ENCODE measurements at places on chromosomes 3 and 15.

DNA sequence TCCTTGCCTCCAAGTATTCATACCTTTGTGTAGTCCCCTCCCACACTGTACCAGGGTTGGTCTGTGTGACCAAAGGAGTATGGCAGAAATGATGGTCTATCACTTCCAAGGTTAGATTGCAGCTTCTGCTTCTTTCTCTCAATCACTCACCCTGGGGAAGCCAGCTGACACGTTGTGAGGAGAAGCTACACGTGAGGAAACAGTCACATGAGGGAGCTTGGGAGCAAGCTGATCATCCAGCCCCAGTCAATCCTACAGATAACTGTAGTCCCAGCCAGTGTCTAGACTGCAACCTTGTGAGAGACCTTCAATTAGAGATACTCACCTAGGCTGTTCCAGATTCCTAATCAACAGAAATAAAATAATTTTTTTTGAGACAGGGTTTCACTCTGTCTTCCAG, 6.2 kb upstream of the ZNF774 start:
- no peak for DNase-seq

GRCh38 chr3:34687671-34688070, 889.2 kb downstream of the PDCD6IP start:
- DNase-seq, result no peak

GRCh38 chr15:74620636-74621545, 5.3 kb downstream of the CLK3 start:
- DNase-seq, result no peak

DNA sequence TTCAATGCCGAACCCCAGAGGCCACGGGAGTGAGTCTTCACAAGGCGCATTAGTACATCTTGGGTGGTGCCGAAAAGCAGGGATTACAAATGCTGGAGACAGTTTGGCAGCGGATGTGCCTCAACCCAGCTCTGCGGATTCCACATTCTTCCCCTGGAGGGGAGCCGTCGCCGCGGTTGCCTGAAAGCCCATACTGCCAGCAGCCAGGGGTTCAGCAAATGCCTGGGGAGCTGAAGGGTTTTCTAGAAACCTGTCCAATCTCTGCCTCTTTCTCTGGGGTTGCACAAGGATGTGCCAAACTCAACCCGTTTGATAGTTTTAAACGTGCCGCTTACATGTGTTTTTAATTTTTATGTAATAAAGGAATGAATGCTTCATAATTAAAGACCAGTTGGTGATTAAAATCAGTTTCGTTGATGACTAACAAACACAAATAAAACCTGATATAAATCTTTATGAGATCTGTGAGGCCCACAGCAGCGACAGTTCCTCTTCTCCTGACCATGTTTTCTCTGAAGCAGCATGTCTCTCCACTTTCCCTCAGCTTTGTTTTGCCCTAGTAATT, 74.6 kb upstream of the LEKR1 start:
- no peak for DNase-seq

DNA sequence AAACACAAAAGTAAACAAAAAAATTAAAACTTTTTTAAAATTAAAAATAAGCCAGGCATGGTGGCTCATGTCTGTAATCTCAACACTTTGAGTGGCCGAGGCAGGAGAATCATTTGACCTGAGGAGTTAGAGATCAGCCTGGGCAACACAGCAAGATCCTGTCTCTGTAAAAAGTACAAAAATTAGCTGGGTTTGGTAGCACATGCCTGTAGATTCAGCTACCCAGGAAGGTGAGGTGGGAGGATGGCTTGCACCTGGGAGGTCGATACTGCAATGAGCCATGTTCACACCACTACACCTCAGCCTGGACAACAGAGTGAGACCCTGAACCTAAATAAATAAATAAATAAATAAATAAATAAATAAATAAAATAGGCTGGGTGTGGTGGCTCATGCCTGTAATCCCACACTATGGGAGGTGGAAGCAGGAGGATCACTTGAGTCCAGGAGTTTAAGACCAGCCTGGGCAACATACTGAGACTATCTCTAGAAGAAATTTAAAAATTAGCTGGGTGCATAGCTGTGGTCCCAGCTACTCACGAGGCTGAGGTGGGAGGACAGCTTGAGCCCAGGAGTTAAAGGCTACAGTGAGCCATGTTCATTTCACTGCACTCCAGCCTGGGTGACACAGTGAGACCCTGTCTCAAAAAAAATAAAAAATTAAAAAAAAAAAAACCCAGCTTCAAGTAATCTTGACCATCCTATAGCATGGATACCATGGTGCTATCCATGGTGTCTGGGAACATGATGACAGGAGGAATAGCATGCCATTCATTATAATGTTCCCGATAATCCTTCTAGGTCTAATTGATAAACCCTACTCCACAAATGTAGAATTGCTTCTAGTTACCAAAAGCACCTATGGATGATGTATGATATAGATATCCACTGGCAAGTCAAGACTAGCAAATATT, 4.2 kb downstream of the MYO5A start:
- DNase-seq, result no peak

DNA sequence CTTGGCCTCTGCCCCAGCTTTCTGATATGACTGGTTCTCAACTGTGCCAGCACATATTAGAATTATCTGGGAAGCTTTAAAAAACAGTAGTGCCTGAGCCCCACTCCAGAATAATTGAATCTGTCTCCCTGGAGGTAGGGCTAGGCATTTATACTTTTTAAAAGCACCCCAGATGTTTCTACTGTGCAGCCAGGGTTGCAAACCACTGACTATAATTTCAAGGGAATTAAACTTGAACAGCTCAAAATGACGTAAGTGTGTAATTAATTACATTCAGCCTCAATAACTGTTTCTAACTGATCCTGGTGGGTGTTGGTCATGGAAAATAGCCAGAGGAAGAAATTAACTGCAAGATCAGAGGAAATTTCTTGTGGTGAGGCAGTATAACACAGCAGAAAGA, 4.4 kb upstream of the IRAK2 start:
- DNase-seq, result no peak

- DNase-seq, result no peak
Observed at GRCh38 chr15:56893364-56893678, 25.1 kb upstream of the TCF12 start.

DNA sequence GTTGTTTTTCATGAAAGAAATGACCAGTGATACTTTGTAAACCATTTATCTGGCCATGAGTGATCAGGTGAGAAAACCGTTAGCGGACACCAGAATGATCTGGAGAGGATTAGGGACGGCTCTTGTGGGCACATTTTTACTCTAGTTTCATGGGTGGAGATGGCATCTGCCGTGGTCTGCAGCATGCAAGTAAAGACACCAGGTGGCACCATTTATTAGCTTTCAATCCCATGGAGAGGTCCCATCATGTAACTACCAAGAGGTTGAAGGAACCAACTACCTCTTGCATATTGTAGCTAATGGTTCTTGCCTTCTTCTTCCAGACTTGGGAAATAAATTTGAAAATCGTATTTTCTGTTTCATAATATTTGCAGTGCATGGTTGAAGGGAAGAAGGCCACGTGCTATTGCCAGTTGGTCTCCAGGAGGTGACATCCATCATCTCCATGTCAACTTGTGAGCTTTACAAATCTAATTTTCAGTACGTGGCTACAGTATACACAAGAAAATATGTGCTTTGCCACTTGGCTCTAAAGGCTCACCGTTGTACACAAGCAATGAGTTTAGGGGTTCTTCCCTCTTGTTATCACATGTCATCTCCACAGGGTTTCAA, 1.5 kb upstream of the MAPKBP1 start:
- DNase-seq, result no peak

- no peak for DNase-seq
Observed at GRCh38 chr15:37695719-37696118, 238.7 kb upstream of the TMCO5A start.

GRCh38 chr15:73794443-73795133, 41.4 kb upstream of the INSYN1 start:
- DNase-seq, result no peak

DNA sequence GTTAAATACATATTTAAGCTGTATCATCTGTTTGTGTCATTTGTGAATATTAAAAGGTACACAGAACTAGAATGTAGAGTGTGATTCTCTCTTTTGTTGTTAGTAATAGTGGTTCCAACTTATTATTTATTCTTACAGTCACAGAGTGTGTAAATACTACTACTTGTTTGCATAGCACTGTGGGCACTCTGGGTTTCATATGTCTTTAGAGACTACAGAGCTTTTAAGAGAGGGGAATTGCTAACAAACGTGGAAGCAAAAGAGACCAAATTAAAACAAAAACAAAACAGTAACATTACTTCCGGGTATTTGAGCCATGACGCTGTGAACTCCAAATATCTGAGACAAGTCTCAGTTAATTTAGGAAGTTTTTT, 828.0 kb upstream of the DPPA4 start:
- no peak for DNase-seq

- DNase-seq, result no peak
Observed at GRCh38 chr15:77506311-77507142, 85.8 kb downstream of the HMG20A start.

DNA sequence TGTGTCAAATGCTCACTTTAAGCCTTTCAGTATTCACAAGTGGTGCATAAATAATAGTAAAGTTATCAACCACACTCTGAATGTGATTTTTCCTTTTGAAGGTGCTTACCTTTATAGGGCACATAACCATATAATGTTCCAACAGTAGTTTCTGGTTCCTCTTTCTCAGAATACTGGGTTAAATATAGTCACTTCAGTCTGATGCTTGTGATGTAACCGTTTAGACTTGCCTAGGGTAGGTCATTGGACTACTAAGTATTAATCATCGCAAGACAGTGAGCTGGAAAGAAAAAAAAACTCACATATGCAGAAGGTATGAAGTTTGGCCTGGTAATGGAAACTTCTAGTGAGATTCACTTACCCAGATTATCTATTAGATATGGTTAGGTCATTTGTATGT, 1.9 kb downstream of the KBTBD8 start:
- DNase-seq, result no peak

- DNase-seq, result no peak
Observed at GRCh38 chr3:158217992-158218391, 108.1 kb downstream of the RSRC1 start.

DNA sequence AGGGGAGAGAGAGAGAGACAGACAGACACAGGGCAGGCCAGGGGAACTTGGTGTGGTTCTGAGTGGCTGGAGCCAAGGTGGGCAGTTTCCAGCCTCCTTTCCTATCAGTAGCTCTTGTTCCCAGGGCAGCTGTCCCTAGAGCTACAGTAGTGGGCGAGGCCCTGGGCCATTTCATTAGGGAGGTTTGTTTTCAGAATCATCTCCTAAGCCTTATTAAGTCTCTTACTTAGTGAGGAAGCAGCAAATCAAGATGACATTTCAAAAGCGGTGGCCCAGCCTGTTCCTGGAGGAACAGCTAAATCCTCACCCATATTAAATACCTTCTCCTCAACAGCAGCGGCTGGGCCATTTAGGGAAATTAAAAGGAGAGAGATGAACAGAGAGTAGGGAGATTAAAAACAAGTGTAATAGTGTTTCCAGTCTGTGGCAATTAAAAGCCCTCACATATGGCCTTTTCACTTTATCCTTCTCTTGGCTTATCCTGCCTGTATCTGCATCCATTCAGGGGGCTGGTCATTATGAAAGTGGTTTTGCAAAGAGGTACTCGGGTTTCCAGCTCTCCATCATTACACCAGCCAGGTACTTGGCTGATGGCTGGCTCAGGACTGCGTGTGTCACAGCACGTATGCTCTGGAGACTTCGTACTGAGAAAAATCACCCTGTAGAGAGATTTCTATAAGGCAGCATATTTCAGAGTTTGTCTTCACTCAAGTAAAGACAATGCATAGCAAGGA, 91.9 kb upstream of the PRR23C start:
- DNase-seq, result no peak

- peak; percentile 54 for DNase-seq
Observed at GRCh38 chr15:75204340-75205063, 2.8 kb downstream of the C15orf39 start.

DNA sequence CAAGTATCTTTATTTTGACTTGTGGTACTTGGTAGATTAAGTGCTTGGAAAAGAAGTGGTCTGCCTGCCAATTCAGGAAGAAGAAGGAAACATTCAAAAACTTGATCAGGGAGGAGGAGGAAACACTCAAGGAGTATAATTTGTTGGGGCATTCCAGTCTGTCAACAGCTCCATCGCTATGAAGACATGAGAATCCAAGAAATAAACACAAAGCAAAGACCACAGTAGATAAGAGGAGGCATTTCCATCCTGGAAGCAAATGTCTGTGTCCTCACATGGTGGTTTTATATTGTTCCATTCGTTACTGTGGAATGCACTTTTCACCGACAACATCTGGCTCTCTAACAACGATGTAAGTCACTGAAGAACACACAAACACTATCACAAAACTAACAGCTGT, 176.1 kb upstream of the FRMD4B start:
- no peak for DNase-seq

DNA sequence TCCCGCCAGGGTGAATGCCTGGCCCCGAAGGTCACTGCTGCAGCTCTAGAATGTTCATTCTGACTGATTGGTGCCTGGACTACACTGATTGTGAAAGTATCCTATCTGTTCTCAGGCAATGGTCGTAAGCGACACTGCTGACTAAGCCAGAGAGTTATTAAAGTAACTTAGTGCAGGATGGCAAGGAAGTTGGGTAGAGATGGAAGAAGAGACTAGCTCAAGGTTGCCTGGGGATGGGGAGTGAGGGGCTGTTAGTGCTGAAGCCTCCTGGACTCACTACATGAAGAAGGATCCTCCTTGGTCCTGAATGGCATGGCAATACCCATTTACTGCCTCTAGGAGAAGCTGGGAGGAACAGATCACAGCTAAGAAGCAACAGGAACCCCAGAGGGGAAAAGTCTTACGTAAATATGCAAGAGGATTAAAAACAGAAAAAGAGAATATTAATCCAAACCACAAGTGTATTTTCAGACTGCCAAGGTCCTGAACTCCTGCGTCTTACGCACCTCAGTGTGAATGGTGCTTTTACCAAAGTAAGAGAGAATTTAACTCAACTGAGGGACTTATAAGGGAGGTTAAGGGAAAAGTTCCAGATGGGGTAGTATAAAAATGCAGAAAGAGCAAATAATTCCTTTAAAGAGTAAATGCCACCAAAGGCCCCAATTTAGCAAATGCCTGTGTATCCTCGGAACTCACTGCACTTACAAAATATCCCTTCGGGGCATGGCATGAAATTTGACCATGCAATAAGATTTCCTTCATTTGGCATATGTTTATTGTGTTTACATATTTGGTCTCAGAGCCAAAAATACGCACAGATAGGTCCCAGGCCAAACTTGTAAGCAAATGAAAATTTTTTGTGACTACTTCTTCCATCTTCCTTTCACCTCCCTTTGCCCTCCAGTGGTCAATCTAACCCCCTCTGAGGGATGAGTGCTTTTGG, 64.0 kb upstream of the DGKG start:
- no peak for DNase-seq

- no peak for DNase-seq
Observed at GRCh38 chr15:60528530-60528929, 49.6 kb upstream of the ICE2 start.

DNA sequence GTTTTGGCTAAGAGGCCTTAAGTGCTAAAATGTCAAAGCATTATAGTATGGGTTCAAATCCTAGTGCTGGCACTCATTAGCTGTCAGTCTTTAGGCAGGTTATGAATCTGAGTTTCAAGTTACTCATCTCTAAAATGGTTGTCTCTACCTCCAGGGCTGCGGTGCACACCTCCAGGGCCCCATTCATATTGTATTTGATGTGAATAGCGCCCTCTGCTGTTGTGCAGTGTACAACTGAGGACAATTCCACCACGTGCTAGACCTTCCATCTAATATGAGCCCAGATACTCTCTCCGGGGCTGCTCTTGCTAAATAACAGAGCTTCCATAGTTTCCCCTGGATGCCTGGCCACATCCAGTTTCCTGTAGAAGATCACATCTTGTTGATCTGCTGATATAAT, 54.3 kb downstream of the OXNAD1 start:
- no peak for DNase-seq

GRCh38 chr15:93942269-93942694, 289.1 kb upstream of the MCTP2 start:
- peak; percentile 23 for DNase-seq

- no peak for DNase-seq
Observed at GRCh38 chr3:186255703-186256331, 106.2 kb downstream of the DGKG start.

All from NCI-H1417 treated with DMSO at 0.1 percent for 48 hours (cell line).